ENCODE measurements at places on chromosomes 13 and 19.
A peak's percentile ranks its signal among the peaks of the same experiment; 100 is the strongest.

DNA sequence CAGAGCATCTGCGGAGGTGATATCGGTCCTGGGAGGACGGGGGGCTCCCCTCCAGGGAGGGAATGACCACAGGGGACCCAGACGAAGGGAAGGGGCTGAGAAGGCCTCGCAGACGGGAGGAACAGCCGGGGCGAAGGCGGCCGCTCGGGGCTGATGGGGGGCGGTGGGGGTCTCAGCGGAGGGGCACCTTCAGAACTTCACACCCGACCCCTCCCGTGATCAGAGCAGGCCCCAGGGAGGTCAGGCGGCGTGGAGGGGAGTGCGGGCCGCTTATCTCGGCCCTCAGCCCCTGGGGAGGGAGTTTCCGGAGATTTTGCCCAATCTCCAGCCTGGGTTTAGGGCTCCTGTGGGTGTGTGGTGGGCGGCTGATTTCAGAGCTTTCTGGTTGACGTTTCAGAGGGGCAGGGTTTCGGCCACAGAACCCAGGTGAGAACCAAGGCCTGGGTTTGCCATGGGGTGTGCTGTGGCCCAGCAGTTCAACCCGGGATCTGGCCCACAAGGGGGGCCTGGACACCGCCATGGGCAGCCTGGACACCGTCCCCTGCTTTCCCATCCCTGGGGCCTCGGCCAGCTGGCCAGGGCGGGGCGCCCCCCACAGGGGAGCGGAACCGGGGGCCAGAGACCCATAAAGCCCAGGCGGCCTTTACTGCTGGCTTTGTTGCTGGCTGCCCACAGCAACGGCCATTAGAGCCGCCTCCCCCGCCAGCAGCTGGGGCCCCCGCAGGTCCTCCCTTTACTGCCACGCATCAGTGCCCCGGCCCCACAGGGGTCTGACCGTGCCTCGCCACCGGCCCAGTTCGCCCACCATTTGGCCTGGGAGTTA lies 29.0 kb downstream of the ARID3A start:
- peak; percentile 51 for DNase-seq

DNA sequence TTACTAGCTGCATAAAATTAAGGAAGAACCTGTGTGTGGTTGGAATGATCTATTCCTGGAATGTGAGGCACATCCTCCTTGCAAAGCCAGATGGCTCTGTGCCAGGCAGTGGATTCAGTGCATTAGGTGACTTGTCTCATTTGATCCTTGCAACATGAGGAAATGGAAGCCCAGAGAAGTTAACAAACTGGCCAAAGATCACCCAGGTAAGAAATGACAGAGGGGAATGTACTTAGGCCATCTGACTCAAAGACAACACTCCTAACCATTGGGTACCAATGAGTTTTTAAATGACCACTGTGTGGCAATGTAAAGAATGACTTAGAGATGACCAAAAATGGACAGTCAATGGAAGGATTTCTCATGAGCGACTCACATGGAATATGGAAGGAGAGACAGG lies 114.2 kb upstream of the RXFP2 start:
- no peak for DNase-seq

DNA sequence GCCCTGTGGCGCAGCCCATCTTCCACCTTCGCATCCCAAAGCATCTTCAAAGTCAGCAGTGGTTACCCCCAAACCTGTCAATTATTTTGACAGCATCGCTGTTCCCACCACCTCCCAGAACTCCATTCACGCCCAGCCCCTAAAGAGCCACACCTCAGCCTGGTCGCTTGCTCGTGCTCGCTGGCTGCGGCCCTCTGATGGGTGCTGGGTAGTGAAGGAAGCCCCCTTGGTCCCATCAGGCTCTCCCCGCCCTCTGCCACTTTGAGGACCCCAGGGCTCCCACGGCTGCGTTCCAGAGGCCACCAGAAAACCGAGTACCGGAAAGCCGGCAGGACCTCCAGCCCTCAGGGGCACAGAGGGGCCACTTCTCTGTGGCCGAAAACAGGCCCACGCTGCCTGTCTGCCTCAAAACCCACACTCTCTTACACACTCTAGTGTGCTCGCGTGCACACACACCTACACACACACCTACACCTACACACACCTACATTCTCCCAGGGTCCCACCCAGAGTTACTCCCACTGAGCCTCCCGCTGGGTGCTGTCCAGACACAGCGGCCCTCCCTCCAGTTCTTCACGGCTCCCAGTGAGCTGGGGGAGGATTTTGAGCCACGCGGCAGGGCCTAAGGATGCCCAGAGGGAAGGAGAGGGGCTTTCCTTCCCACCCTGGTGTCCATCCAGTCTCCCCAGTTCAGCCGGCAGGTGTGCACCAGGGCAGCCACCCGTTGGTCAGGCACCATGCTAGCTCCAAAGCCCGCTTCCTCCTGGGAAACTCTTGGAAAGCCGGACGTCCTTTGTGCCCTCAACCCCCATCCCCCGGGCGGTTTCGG lies 1.9 kb downstream of the VSTM2B start:
- no peak for DNase-seq

GRCh38 chr19:41734156-41734555 lies 21.2 kb upstream of the CEACAM6 start:
- DNase-seq: no peak

GRCh38 chr13:48902368-48902767 lies 73.3 kb upstream of the FNDC3A start:
- no peak for DNase-seq

- no peak for DNase-seq
Observed at GRCh38 chr13:28534210-28534609, 39.3 kb upstream of the FLT1 start.

DNA sequence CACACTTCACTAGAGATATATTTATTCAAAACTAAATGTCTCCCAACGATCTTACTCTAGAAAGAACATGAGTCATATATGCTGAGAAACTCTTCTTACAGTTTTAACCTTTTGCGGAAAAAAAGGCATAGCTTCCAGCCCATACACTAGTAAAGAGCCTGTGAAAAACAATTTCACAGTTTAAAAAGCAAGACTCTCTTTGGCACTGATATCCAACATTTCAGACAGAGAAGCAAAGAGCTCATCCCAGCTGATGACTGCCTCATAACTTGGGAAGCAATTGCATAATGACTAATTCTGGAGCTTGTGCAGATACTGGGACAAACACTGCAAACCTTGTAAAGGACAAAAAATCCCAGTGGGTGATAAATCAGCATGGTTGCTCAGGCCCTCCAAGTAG lies 88.0 kb downstream of the ENOX1 start:
- no peak for DNase-seq

DNA sequence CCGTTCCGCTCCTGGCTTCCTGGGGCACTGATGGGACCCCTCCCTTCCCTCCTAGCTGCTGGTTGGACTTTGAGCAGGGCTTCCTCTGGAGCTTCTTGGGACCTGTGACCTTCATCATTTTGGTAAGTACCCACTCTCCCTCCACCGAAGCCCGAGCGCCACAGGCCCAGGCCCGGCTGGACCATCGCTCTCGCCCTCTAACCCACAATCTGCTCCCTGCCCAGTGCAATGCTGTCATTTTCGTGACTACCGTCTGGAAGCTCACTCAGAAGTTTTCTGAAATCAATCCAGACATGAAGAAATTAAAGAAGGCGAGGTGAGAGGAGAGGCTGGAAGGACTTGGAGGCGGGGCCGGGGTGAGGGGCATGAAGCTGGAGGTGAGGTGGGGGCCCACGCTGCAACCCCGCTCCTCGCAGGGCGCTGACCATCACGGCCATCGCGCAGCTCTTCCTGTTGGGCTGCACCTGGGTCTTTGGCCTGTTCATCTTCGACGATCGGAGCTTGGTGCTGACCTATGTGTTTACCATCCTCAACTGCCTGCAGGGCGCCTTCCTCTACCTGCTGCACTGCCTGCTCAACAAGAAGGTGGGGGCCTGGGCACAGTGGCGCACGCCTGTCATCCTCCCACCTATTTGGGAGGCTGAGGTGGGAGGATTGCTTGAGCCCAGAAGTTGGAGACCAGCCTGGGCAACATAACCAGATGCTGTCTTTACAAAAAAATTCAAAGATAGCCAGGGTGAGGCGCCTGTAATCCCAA lies 12.3 kb downstream of the DDX39A start:
- DNase-seq: no peak

DNA sequence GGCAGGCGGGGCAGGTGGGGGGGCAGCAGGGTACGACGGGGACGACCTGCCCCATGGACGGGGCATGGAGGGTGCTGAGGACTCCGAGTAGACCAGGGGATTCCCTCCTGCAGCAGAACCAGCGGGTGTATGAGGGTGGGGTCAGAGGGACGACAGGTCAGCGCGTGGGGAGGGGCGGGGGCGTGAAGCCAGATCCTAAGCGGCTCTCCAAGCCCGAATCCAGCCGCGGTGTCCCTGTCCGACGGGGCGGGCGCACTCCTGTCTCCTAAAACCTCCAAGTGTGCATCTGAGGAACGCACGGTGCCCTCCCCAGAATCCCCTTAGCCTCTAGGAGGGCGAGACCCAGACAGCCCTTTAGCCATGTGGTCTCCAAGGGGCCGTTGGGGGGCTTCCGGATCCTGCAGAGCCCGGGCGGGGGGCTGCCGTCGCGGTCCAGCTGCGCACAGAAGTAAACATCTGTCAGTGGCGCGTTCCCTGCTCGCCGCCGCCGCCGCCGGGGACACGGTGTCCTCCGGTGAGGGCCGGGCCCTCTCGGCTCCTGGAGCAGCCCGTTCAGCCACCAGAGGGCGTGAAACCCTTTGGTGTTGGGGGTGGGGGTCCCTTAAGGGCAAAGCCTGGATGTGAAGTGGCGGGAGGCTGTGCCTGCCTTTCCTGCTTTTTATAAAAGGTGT lies 730 bp downstream of the NRTN start:
- peak; percentile 87 for DNase-seq

DNA sequence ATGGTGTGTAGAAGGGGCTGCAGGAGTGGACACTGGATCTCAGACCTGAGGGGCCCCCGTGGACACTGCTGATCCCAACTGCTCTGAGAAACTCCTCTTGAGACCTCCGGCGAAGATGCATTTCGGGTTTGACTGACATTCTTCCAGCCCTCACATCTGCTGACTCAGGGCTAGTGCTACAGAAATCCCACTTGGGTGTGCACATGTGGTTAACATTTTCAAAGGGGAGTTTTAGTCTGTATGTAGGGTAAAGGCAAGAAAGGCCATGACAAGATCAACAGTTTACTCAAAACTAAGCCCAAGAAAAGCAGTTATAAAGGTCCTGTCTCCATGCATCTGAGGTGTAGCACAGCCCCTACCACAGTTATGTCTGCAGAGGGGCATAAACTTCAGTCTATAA lies 31.2 kb downstream of the DLEU7 start:
- DNase-seq: no peak

GRCh38 chr13:48526286-48526685 lies 6.6 kb downstream of the RCBTB2 start:
- DNase-seq: no peak

- peak; percentile 15 for DNase-seq
Observed at GRCh38 chr19:6064336-6065073, 45.8 kb downstream of the RFX2 start.

DNA sequence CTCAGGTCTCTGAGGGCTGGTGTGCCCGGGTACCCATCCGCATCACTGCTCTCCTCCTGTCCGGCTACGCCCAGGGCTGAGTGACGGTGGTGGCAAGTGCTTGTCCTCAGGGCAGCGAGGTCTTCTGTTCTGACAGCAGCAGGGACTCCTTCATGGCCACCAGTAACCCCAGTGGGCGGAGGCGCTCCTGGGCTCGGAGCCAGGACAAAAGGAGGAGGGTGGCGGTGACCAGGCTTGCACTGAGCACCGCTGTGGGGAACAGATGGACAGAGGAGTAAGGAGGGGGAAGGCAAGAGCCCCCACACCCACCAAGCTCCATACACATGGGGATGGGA lies 5.8 kb downstream of the CD320 start:
- DNase-seq: no peak

- DNase-seq: peak; percentile 39
Observed at GRCh38 chr19:10086591-10087192, 575 bp downstream of the SHFL start.

- no peak for DNase-seq
Observed at GRCh38 chr13:92362717-92363116, 863.9 kb upstream of the GPC6 start.

GRCh38 chr19:49497047-49497788 lies 984 bp downstream of the RPS11 start:
- DNase-seq: peak; percentile 86

- DNase-seq: no peak
Observed at GRCh38 chr13:42804244-42804874, 23.0 kb downstream of the FAM216B start.

GRCh38 chr19:4913996-4914735 lies 4.9 kb downstream of the UHRF1 start:
- peak; percentile 17 for DNase-seq

DNA sequence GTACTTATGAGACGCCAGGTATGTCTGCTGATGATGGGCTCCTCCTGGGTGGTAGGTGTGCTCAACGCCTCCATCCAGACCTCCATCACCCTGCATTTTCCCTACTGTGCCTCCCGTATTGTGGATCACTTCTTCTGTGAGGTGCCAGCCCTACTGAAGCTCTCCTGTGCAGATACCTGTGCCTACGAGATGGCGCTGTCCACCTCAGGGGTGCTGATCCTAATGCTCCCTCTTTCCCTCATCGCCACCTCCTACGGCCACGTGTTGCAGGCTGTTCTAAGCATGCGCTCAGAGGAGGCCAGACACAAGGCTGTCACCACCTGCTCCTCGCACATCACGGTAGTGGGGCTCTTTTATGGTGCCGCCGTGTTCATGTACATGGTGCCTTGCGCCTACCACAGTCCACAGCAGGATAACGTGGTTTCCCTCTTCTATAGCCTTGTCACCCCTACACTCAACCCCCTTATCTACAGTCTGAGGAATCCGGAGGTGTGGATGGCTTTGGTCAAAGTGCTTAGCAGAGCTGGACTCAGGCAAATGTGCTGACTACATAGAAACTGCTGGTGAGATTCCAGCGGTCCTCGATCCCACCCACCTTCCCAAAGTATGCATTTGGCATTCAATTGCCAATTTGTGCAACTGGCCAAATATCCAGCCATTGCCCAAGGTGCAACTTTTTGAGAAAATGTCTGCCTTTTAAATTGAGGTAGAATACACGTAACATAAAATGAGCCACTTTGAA lies 10.2 kb downstream of the OR2Z1 start:
- DNase-seq: no peak

DNA sequence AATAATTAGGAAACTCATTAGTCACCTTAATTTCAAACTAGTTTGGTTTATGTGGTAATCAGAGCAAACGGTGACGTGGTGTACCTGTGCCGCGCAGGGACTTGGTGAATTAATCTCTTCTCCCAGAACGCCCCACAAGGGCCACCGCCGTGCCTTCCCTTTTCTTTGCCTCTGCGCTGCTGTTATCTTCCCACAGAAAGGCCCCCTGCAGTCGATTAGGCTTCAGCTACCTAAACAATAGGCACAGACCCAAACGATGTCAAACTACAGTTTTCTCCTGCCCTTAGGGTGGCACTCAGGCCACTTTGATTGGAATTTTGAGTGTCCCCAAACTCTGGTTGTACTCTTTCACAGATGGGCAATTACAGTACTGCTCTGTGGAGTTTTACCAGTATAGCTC lies 115.5 kb downstream of the GGACT start:
- no peak for DNase-seq

DNA sequence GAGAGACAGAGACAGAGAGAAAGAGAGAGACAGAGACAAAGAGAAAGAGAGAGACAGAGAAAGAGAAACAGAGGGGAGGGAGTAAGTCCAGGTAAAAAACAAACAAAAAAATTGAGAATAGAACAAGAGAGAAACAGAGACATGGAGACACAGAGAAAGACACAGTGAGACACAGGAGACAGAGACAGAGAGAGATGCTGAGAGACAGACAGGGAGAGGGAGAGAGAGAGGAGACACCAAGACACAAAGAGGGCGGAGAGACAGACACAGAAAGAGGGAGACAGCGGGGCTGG lies 5.8 kb upstream of the PROZ start:
- no peak for DNase-seq
